Naive thymus-derived CD4-positive, alpha-beta T cell (primary cell): ENCODE measurements at places on chromosomes 16 and 17.

DNA sequence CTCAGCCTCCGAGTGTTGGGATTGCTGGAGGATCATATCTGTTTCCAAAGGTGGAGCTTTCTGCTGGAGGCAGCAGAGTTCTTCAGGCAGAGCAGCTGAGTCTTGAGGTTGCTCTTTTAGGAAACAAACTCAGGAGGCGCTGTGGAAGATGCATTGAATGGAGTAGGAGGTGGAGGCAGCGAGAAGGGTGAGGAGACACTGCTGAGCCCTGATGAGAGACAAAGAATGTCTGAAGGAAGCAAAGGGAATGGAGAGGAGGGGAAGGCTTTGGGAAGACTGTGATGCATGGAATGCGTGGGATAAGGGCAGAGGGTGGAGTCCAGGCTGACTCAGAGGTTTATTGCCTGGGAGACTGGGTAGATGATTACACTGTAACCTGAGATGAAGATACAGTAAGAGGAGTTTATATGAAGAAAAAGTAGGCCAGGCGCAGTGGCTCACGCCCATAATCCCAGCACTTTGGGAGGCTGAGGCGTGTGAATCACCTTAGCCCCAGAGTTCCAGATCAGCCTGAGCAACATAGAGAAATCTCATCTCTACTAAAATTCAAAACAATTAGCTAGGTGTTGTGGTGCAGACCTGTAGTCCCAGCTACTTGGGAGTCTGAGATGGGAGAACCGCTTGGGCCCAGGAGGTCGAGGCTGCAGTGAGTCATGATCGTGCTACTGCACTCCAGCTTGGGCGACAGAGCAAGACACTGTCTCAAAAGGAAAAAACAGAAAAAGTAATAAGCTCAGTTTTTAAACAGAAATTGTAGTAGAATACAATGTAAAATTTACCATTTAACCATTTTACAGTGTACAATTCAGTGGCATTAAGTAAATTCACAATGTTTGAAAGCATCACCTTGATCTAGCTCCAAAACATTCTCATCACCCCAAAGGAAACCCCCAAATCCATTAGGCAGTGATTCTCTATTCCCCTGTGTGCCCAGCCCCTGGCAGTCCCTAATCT is 17.8 kb upstream of the TMEM219 start:
- no peak overlapping the region for H3K4me3 ChIP-seq
- no peaks in the 10 kb centered on the region for H3K27me3 ChIP-seq
- H3K36me3 ChIP-seq: no peaks in the 10 kb centered on the region
- H3K4me1 ChIP-seq: no peaks in the 10 kb centered on the region
- H3K27ac ChIP-seq: peak overlapping the region; percentile 14

DNA sequence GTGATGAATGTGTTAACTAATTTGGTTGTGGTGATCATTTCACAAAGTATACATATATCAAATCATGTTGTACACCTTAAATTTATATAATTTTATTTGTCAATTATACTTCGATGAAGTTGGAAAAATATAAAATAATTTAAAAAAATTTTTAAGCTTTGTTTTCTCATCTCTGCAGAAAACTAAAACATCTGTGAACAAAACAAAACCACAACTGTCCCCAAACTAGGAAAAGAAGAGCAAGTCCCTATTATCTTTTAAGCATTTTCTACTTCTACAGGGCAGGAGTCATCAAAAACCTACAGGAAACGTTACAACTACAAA is 6.5 kb downstream of the HSDL1 start:
- no peak overlapping the region for H3K27ac ChIP-seq
- H3K4me3 ChIP-seq: no peak overlapping the region
- no peaks in the 10 kb centered on the region for H3K36me3 ChIP-seq

GRCh38 chr17:58039975-58040374 is 32.9 kb upstream of the SRSF1 start:
- H3K27me3 ChIP-seq: no peaks in the 10 kb centered on the region
- no peaks in the 10 kb centered on the region for H3K4me1 ChIP-seq
- H3K36me3 ChIP-seq: no peaks in the 10 kb centered on the region
- no peak overlapping the region for H3K27ac ChIP-seq
- no peak overlapping the region for H3K4me3 ChIP-seq
- no peak for DNase-seq

- peaks cover 13% of the 10 kb centered on the region for H3K4me1 ChIP-seq
- no peak overlapping the region for H3K4me3 ChIP-seq
- no peaks in the 10 kb centered on the region for H3K36me3 ChIP-seq
- no peak overlapping the region for H3K27ac ChIP-seq
Observed at GRCh38 chr17:57539529-57540301, 205.4 kb downstream of the CCDC182 start.

GRCh38 chr16:52227851-52228250 is 319.1 kb downstream of the TOX3 start:
- H3K4me3 ChIP-seq: no peak overlapping the region
- no peaks in the 10 kb centered on the region for H3K27me3 ChIP-seq
- no peaks in the 10 kb centered on the region for H3K4me1 ChIP-seq

DNA sequence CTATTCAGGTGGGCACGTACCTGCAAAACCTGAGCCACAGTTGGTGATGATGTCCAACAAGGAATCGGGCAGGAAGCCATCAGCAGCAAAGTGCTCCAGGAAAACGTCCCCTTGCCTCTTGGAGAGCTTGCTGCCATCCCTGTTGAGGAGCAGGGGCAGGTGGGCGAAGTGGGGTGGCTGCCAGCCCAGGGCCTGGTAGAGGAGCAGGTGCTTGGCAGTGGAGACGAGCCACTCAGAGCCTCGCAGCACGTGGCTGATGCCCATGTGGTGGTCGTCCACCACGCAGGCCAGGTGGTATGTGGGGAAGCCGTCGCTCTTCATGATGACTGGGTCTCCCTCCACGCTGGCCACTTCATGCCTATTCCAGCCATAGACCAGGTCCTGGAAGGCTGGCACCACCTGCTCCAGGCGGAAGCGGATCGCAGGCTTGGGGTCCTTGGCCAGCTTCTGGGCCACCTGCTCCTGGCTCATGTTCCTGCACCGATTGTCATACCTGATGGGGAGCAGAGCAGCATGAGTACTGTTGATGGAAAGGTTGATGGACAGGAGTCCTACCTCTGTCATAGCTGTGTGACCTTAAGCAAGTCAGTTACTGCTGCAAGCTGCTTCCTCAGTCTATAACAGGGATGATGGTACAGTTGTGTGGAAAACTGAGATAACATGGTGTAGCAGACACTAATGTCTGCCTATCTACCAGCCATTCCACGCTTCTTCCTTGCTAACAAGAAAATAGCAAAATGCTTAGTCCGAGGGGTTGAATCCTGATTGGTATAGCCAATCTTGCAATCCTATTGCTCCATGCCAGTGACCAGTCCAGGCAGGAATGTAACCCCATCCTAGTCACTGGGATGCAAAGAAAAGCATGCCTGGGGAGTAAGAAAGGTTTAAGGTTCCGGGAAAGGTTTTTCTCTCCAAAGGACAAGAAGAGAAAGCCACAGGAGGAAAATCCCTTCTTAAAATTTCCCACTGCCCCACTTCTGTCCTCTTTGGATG is 22.0 kb downstream of the EARS2 start:
- H3K36me3 ChIP-seq: peaks cover 79% of the 10 kb centered on the region
- DNase-seq: no peak
- H3K4me1 ChIP-seq: no peaks in the 10 kb centered on the region
- no peak overlapping the region for H3K27ac ChIP-seq
- H3K4me3 ChIP-seq: no peak overlapping the region

- H3K27me3 ChIP-seq: no peaks in the 10 kb centered on the region
- no peak overlapping the region for H3K27ac ChIP-seq
- no peak overlapping the region for H3K4me3 ChIP-seq
- H3K4me1 ChIP-seq: no peaks in the 10 kb centered on the region
- DNase-seq: no peak
- H3K36me3 ChIP-seq: no peaks in the 10 kb centered on the region
Observed at GRCh38 chr16:47197536-47198179, 53.9 kb upstream of the NETO2 start.

DNA sequence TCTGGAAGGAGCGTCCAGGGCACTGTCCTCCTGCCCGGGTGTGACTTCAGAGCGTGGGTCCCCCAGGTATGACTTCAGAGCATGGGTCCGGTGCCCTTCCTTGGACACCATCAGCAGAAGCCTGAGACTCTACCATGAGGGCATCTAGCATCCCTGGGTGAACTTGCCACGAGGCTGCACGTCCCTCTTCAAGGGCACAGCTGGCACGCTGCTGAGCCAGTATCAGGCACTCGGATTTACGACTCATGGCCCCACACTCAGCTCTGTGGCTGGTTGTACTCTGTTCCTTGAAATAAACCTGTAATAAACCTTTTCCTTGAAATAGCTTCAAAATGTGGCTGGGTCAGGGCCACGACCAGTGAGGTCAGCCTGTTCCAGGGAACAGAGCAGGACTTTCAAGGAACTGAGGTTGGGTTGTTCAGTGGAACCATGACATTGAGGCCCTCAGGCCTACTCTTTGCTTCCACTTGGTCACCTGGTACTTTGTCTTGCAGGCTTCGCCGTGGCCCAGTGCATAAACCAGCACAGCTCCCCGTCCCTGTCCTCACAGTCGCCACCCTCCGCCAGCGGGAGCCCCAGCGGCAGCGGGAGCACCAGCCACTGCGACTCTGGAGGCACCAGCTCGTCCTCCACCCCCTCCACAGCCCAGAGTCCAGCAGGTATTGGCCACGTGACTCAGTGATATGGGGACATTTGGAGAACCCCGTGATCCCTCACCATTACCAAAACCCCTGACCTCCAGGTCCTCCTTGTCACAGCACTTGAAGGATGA is 89.9 kb downstream of the SOCS1 start:
- no peaks in the 10 kb centered on the region for H3K4me1 ChIP-seq
- no peaks in the 10 kb centered on the region for H3K27me3 ChIP-seq
- no peak overlapping the region for H3K27ac ChIP-seq
- no peaks in the 10 kb centered on the region for H3K36me3 ChIP-seq
- no peak for DNase-seq
